ENCODE measurements at places on chromosomes 3 and 15. TPM values are rescaled to one million over a fixed set of nuclear protein-coding genes. Genes with fewer than 3 reads are reported as not detected.

The SEMA3F gene
- 1.1 TPM for total RNA-seq

The TPRG1 gene
- total RNA-seq, result under 0.01 TPM

The CKMT1B gene
- not detected for total RNA-seq

The TRH gene
- 6.5 TPM for total RNA-seq

The PRSS50 gene
- under 0.01 TPM for total RNA-seq

The UBE2E1 gene
- total RNA-seq, result 44.2 TPM

The XCR1 gene
- not detected for total RNA-seq

The SPPL2A gene
- total RNA-seq, result 26.7 TPM

The SELENOK gene
- 18.9 TPM for total RNA-seq

The ZNF619 gene
- 8.6 TPM for total RNA-seq

The LTF gene
- total RNA-seq, result 3.2 TPM

The C3orf85 gene
- total RNA-seq, result not detected

The EPHB3 gene
- total RNA-seq, result 0.54 TPM

The CCR9 gene
- total RNA-seq, result 1.9 TPM

The WDR93 gene
- total RNA-seq, result 0.27 TPM

The RAD18 gene
- total RNA-seq, result 10.2 TPM

The TNK2 gene
- 42.5 TPM for total RNA-seq

Measured in hematopoietic multipotent progenitor cell (in vitro differentiated cells).